NCI-H748 treated with DMSO at 0.1 percent for 48 hours (cell line): ENCODE measurements at places on chromosomes 1 and 21.

DNA sequence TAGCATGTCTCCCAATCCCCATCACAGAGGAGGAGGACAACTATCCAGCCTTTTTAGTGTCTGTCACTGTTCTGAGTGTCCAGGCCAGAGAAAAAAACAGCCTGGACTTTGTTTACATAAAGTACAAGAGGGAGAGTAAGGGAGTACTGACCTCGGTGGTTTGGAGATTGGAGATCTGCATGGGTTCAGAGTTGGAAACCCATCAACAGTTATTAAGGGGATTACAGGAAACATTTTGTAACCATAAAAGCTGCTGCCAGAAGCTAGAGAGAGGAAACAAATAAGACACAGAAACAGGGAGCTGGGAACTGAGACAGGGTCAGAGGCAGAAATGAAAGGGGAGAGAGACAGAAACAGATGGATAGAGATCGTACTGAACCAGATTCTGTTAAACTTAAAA, 131.5 kb upstream of the CTTNBP2NL start:
- DNase-seq = no peak

GRCh38 chr1:92476071-92476631, 10.6 kb downstream of the GFI1 start:
- DNase-seq = no peak

GRCh38 chr1:202852163-202852904, 36.6 kb downstream of the RABIF start:
- no peak for DNase-seq

DNA sequence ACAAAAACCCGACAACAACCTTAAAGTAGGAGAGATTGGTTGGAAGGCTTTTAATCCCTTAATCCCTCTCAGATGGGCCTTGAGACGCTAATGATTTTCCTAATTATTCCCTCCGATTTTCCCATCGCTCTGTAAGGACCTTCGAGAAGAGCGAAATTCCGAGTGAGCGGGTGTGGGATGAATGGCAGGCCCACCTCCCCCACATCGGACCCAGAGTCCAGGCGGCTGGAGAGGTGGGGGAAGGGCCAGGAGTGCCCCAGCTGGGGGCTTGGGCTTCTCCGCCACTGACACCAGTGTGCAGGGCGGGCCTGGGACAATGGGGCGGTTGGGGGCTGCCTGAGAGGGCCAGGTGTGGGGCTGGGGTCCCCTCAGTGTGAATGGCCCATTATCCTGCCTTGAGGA, 23.4 kb downstream of the RHBG start:
- DNase-seq = no peak

DNA sequence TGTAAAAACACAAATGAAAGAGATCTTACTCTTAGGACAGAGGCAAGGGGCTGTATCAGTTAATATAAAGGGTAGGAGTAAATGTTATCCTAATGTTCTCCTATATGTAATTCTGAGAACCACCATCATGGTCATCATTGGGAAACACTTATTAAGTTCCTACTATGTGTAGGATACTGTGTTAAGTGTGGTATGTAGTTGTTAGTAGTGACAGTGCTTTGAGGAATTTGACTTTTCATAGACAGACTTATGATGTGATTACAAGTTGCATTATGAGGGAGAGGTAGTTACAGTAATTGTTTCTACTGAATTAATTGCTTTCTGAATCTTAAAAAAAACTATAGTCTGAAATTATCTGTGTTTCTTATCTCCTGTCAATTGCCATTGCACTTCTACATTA, 51.8 kb upstream of the PGD start:
- DNase-seq = no peak

DNA sequence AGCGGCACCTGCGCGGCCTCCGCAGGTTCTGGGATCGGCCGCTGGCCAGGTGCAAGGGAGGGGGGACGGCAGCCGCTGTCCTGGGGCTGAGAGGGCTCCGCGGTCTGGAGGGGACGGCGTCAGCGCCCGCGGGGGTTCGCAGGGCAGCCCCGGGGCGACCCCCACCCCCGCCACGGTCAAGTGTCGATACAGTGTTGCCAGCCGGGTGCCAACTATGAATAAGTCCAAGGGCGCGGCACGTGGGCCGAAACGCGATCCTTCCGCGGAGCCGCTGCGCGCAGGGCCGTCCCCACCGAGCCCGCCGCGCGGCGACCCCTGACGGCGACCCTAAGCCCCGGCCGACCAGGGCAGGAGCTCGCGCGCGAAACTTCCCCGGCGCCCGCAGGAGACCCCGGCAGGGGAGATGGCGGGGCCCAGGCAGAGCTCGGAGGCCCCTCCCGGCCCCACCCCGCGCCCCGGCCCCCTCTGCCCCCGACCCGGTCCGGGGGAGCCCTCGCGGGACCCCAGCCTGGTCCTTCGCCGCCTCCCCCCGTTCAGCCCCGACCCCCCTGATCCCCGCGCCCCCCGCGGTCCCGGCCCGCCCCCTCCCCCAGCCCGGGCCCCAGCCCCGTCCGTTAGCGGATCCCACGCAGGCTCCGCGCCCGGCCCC, 586 bp upstream of the AGPAT3 start:
- no peak for DNase-seq

GRCh38 chr1:231699784-231700183, 73.2 kb downstream of the DISC1 start:
- no peak for DNase-seq

DNA sequence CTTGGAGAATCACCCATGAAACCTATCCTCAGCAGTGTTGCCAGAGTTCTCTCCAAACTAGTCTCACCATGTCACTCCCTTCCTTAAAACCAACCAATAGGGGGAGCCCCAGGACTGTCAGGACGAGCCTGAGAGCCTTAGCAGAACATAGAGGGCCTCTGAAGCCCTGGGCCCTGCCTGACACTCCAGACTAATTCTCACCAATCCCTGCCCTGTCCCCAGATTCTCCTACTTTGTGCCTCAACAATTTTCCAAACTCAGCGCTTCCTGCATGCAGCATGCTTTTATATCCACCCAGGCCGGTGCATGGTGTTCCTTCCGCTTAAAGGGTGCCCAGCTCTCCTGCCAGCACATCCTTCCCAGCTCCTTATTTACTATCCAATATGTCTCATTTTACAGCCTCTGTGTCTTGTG, 42.7 kb downstream of the HSD3B1 start:
- peak; percentile 59 for DNase-seq

GRCh38 chr1:236377832-236378535, 16.1 kb upstream of the EDARADD start:
- DNase-seq = no peak

GRCh38 chr1:231628207-231628876, 1.8 kb downstream of the DISC1 start:
- DNase-seq = no peak

GRCh38 chr1:182616130-182617013, 12.2 kb upstream of the RGS16 start:
- DNase-seq = peak; percentile 77

- no peak for DNase-seq
These were observed 119.8 kb downstream of the PLA2G4A start for GRCh38 chr1:186948535-186948934.

DNA sequence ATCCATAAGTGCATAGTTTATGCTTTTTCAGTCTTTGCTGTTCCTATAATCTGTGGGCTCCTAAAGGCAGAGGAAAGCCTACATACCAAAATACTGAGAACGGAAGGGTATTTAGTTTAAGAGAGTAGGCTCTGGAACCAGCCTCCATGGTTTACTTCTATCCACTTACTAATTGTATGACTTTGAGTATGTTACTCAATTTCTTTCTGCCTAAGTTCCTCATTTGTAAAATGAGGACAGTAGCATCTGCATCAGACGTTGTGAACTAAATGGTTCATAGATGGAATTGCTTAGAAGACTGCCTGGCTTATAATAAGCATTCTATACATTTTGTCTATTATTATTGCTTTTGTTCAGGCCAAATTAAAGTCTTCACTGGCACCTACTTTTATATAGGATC, 111.0 kb downstream of the NTNG1 start:
- DNase-seq = no peak

DNA sequence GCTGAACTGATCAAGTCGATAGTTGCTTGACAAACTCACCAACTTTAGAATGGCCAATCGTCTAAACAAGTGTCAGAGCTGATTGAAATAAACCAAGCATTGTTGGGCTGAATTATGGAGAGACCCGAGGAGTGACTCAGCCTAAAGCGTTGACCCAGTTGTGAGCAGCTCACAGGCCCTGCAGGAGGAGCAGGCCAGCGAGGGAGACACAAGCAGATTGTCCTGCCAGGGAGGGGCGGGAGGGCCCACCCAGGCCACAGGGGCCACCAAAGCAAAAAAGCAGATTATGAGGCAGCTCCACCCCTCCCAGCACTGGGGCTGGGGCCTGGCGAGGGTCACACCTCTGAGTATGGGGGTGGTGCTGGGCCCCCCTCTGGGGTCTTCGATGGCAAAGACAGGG, 10.1 kb upstream of the MATN1 start:
- DNase-seq = no peak

- no peak for DNase-seq
These were observed 117.8 kb upstream of the PLXNA2 start for GRCh38 chr1:208362011-208362410.

GRCh38 chr1:225878282-225878681, 3.9 kb downstream of the TMEM63A start:
- no peak for DNase-seq

- DNase-seq = no peak
These were observed 5.4 kb downstream of the ZSWIM5 start for GRCh38 chr1:45200906-45201500.
